Activated CD4-positive, CD25-positive, alpha-beta regulatory T cell treated with anti-CD3 and anti-CD28 coated beads, Interleukin-2, amount 50 U/mL, for 16 hours (primary cell): ENCODE measurements at places on chromosomes 16 and 17.
A peak's percentile ranks its signal among the peaks of the same experiment; 100 is the strongest.

DNA sequence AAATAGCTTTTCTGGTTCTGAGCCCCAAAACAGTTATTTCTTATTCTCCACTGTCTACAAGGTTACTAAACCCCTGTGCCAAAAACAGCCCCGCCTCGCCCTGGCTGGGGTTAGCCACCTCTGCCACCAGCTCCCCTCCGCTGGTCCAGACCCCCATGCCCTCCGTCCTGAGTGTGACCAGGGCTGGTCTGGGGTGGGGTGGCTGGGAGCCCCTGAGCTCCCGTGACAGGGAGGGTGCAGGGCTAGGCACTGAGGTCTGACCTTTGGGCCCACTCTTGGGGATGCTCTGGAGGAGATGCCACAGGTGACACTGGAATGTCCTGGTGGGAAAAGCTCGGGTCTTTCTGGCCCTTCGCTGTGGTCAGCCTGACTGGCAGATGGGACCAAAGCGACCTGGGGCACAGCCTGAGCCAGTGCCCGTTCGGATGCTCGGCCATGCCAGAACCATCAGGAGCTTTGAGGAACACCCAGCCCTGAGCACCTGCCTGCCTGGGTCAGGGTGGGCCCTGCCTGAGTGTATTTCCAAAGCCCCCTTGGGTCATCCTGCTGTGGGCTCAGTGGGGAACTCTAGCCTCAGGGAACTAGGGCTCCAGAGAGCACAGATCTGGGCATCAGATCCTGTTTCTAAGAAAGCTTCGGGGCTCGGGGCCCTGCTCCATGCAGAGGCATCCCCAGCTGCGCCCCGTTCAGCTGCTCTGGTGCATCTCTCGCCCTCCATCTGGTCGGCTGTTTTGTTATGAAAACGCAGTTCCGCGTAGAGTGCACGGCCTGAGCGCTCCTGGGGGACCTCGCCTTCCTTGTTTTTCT lies 72.1 kb upstream of the GNG13 start:
- no peak for DNase-seq

- DNase-seq: no peak
Observed at GRCh38 chr16:65950211-65950610, 416.3 kb upstream of the CDH5 start.

GRCh38 chr17:27581016-27581415 lies 50.0 kb upstream of the LGALS9 start:
- DNase-seq: no peak

GRCh38 chr16:595942-596735 lies 6.3 kb downstream of the RAB40C start:
- no peak for DNase-seq

GRCh38 chr16:66728117-66728787 lies 23.2 kb downstream of the DYNC1LI2 start:
- no peak for DNase-seq

DNA sequence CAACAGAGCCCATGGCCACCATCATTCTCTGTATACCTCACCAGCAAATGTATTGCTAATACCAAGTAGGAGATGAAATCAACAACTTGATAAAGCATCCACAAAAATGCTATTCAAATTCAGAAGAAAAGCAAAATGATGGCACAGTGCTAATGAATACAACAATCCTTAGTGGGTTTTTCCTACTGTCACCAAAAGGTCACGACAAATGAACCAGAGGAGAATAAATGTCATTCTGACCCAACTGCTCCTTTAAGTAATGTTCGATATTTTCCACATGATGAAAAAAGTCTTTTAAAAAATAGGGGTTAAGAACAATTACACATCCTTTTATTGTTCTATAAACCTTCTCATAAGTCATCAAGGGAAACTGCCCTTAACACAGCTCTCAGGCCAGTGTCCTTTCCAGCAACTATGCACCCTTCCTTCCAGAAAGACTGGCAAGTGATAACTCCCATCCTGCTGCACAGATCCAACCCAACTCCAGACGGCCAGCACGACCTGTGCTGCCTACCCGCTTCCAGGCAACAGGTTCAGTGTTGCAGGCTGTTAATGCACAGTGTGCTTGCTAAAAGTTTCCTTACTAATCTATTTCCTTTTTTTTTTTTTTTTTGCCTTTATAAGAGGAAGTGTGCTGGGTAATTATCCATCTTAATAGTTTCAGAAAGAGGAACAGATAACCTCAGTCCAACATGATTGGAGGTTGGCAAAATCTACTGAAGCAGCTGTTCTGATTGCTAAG lies 15.4 kb downstream of the FBXO31 start:
- DNase-seq: no peak

DNA sequence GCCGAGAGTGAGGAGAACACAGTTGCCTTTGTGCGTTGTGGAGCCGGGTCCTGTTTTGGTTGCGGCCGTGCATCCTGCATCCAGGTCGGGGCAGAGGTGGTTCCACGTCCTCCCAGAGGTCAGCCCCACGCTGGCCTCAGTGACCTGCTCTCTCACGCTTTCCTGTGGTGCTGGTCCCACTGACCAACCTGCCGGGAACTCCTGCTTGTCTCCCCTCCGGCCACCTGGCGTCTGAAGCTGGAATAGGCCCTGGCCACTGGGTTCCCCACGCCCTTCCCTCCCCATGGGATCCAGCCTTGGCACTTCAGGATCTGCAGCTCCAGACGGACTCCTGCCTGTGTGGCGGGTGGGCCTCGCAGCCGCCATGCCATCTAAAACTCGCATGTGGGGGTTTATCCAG lies 85.5 kb upstream of the ZNF750 start:
- DNase-seq: no peak

DNA sequence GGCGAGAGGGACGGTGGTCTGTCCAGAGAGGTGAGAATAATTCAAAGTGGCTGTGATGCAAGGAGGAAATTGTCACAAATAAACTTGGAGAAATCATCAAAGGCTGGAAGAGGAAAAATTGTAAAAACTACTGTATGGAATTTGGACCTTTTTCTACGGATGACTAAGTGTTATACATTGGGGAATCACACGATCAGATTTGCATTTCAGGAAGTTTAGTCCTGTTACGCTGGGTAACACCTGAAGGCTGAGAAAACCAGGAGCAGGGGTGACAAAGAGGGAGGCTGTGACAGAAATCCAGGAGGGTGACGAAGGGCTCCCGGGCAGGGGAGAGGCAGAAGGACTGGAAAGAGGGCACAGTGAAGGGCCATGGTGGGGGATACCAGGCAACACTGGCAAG lies 511.7 kb downstream of the CDH13 start:
- DNase-seq: no peak

GRCh38 chr16:66612422-66612821 lies 7.9 kb downstream of the CMTM3 start:
- DNase-seq: no peak

GRCh38 chr16:73066927-73067670 lies 19.2 kb upstream of the ZFHX3 start:
- no peak for DNase-seq

DNA sequence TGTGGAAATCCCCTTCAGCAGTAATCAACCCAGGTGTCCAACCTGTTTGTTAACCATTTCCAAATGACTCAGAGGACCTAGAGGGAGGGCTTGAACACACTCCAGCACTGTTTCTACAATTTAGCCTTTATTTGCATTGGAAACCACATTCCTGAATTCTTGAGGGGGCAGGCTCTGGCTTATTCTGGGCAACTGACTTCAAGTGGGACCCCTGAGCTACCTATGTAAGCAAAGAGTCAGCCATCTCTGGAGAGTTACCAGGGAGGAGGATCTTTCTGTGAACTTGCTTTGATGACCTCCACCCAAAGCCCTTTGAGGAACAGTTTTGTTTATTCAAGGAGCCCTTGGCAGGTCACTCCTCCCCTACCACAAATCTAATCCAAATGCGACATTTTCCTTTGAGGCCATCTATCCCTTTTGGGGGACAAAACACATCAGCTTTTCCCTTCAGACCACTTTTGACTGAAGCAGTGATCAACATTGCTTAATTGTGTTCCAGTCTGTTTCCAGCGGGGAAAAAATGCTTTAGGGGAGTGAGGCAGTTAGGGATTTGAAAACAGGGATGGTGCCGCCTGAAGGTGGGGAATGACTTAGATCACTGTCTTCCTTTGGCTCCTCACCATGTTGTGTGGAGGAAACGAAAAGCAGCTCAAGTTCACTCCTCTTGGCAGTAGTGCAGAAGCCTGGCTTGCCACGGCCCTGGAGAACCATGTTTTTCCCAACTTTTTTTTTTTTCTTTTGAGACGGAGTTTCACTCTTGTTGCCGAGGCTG lies 46.2 kb downstream of the TUBD1 start:
- no peak for DNase-seq

GRCh38 chr17:17539591-17539990 lies 43.4 kb upstream of the RASD1 start:
- no peak for DNase-seq

- no peak for DNase-seq
Observed at GRCh38 chr17:72065556-72065955, 55.3 kb upstream of the SOX9 start.

DNA sequence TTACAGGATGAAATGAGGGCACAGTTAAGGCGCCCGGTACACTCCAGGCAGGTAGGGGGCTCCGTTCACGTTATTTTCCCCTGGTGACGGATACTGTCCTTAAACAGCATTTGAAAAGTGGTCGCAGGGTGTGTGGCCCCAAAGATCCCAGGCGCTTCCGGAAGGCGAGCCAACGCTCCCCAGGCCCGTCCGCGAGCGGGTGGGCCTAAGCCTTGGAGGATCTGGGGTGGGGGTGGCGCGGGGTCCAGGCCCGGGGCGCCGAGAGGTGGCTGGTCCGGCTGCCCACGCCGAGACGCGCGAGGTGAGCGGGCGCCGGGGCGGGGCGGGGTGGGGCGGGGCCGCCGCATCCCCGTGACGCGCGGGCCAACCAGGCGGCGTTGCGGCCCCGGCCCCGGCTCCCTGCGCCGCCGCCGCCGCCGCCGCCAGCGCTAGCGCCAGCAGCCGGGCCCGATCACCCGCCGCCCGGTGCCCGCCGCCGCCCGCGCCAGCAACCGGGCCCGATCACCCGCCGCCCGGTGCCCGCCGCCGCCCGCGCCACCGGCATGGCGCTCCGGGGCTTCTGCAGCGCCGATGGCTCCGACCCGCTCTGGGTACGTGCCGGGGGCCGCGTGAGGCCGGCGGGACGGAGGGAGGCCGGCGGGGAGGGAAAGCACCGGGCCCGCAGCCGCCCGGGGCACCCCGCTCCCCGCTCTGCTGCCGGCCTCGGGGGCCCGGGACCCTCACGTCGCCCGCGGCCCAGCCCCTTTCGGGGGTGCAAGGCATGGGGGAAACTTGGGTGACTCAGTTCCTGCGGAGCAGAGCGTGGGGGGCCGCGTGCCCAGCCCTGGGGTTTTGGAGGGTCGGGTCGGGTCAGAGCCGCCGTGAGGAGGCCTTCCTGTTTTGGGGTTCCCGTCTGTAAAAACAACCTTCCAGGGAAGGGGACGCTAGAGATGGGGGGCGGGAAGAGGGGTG lies at the start of gene ABCC1:
Gene ABCC1, plus strand, starts transcription at position 407 of the 951 bp plus-strand sequence. Its CDS starts 136 bp downstream, at position 543.
- DNase-seq: peak; percentile 25

GRCh38 chr17:386141-386876 lies 33.7 kb upstream of the RPH3AL start:
- DNase-seq: peak; percentile 33

- no peak for DNase-seq
Observed at GRCh38 chr17:10169290-10169689, 29.1 kb downstream of the GAS7 start.

DNA sequence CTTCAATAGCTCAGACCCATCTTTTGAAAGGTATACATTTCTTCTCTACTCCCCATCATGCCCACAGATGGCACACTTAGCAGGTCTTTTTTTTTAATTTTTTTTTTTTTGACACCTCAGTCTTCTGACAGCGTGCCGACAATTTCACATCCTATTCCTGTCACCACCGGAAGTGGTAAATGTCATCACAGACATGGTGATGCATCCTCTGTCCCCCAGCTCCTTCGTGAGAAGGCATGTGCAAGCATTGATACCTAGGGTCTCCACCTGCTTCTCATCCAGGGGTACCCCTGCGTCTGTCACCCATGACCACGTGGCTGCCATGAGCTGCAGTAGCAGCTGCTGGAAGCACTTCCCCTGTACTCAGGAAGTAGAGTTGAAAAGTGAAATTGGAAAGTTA lies 35.6 kb downstream of the ELAC2 start:
- no peak for DNase-seq

GRCh38 chr17:13346996-13347762 lies 254.6 kb downstream of the HS3ST3A1 start:
- no peak for DNase-seq

GRCh38 chr16:14572535-14572934 lies 57.5 kb downstream of the PARN start:
- no peak for DNase-seq

- DNase-seq: no peak
Observed at GRCh38 chr17:31452101-31452500, 60.6 kb downstream of the RAB11FIP4 start.

- DNase-seq: no peak
Observed at GRCh38 chr17:78255953-78256706, 24.7 kb downstream of the TMEM235 start.

DNA sequence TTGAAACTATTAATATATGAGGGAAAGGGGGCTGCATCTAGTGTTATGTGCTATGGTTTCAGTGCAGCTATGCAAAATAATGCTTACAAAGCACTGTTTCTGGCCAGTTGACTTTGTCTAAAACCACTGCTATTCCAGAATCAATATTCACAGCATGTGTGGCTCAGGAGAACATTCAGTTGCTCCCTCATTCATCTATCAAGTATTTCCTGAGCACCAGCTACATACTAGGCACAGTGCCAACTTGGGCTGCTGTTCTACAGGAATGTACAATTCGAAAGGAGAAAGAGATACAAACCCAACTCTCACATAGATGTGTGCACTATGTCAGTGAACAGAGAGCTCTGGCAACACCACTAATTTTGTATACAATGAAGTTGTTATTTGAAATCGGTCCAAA lies 183.0 kb downstream of the PHKB start:
- DNase-seq: no peak

GRCh38 chr16:24346734-24347133 lies 90.6 kb downstream of the CACNG3 start:
- no peak for DNase-seq

GRCh38 chr16:6081320-6081976 lies 983.9 kb upstream of the EEF2KMT start:
- no peak for DNase-seq

- no peak for DNase-seq
Observed at GRCh38 chr16:55033225-55034156, 102.8 kb downstream of the IRX5 start.

DNA sequence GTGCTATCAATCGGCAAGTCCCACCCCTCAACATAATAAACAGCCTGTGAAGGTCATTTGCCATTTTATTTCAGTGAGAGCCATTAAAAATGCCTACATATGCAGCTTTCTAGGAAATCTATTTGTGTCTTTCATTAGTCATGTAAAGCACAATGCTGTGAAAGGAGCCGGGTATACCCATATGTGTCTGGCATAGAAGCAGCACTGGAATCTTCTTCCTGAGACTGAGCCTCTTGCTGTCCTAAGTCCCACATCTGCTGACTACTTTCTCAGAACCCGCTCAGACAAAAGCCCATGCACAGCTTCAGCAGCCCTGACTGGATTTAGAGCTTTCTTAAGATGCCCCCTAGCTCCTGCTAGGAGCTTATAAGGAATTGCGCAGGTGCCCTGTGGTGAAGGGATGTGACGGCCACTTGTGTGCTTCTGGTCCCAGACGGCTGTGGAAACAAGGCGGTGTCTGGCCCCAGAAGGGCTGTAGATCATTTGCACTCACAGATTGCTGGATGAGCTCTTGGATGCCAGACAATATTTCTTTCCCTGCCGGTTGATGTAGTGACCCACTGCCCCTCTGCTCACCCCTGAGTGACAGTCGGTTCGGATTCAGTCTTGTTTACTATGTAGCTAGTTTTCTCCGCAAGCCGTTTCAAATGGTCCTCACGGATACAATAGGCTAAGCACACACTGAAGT lies 172.2 kb downstream of the ANKFN1 start:
- DNase-seq: no peak
